Activated CD4-positive, alpha-beta T cell treated with anti-CD3 and anti-CD28 coated beads for 36 hours (primary cell): ENCODE measurements at places on chromosomes 3 and 15.
A peak's percentile ranks its signal among the peaks of the same experiment; 100 is the strongest.

DNA sequence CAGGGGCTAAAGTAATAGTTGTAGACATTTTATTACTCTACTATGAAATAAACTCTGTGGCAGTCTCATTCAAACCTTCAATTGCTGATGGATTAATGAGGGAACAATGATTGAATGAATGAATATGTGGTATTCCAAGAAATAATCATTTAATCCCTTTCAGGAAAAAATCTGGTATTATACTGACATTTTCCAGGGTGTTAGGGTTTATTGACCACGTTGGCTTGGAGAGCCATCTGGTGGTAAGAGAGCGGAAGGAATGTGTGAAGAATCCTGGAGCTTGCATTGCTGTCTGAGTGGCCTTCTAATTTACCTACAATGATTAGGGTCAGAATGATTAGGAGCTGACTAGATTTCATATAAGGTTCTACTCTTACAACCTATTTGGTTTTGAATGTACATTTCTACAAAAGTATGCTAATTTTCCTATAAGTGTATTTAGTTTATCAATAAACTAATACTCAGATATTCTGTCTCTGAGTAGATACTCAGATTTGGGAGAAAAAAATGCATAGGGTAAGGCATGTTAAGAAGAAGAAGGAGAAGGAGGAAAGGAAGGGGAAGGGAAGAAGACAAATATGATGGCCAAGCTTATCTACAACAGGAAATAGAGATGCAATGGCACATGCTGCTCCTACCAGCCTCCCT lies 249.9 kb downstream of the ROBO1 start:
- DNase-seq = peak; percentile 6

DNA sequence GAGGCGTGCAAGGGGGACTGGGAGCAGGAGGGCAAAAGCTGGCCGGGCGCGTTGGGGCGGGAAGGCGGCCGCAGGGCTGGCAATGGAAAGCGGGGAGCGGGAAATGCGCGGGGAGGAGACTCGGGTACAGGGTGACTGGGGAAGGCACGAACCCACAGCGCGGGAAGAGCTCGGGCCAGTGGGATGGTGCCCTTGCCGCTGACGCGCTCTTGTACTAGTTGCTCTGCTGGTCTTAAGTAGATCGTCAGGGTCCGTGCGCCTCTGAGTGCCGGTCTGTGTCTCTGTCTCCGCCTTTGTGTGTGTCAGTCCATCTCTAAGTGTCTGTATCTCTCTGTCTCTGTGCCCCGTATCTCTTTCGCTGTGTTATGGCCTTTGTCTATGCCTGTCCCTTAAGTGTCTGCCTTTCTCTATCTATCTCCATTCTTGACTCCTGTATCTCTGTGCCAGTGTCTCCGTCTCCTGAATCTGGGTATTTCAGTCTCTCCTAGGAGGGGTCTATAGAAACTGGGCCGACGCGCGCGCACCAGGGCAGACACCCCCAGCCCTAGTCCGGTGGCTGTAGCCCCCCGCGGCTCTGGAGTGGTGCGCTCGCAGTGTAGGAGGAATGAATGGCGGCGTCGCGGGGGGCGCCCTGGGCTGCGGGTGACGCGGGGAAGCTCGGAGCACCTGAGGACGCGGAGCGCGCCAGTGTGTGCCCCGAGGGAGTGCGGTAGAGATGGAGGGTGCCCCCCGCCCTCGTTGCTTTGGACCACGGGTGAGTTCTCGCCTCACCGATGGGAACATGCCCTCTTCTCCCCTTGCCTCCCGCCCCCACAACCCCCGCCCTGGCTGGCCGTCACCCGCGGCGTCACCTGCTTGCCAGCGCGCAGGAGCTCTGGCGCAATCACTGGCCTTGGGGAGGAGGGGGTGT lies 756 bp upstream of the CAMK2N2 start:
- peak; percentile 65 for DNase-seq

- DNase-seq = no peak
Measured at GRCh38 chr3:122928396-122929187, 99.0 kb downstream of the SEMA5B start.

DNA sequence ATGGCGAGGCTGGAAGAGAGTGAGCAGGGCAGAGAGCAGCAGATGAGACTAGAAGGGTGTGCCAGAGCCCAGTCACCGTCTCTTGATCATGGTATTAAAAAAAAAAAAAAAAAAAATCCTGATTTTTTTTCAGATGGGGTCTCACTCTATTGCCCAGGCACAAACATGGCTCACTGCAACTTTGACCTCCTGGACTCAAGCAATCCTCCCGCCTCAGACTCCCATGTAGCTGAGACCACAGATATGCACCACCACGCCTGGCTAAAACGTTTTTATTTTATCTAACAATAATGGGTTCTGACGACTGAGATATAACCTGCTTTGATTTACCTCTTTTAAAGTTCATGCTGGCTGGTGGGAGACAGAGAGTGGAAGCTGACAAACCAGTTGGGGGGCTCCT lies 4.0 kb downstream of the GNB4 start:
- no peak for DNase-seq

DNA sequence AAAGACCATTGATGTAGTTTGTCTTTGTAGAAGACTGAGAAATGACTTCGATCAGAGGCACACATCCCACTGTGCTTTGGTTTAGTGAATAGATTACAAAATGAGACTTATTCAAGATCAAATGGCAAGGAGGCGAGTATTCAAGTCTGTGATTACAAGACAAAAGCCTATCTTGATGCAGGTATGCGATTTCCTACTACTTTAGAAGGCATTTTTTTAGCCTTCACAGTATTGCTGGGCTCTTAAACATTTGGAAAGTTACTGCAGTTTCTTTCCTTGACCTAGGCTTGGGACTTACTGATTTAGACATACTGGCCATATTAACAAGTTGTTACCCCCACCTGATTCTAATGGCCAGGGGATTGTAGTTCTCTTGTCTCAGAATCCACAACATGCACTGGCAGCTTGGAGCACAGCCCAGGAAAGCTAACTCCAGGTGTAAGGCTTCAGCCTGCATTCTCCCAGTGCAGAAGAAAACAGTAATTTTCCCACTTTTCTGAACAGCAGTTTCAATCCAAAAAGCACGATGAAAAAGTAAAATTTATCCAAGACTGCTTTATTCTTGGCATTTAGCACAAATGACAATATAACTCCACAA lies 311.6 kb downstream of the EPHA6 start:
- no peak for DNase-seq

DNA sequence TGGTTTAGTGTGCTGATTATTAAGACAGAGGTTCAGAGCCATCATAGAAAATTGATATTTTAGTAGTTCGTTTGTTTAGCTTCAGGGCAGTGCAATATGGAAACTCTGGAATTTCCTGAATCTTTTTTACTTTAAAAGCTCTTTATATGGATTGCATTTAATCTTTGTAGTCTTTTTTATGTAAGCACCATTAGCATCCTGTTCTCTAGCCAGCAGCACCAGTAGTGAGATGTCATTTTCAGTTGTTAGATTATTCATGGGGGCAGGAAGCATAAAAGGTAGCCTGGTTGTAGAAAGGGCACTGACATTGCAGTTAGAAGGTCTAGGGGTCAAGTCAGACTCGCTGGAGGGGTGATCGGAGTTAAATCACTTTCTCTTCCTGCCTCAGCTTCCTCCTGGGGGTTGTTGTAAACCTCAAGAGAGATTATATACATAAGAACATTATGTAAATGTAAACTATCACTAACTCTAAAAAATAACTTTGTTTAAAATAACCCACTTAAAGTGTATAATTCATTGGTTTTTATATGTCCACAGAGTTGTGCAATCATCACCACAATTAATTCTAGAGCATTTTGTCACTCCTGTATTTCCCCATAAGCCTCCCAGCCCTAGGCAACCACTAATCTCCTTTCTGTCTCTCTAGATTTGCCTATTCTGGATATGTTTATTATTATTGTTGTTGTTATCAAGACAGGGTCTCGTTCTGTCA lies 31.4 kb upstream of the ITPKA start:
- DNase-seq = no peak

DNA sequence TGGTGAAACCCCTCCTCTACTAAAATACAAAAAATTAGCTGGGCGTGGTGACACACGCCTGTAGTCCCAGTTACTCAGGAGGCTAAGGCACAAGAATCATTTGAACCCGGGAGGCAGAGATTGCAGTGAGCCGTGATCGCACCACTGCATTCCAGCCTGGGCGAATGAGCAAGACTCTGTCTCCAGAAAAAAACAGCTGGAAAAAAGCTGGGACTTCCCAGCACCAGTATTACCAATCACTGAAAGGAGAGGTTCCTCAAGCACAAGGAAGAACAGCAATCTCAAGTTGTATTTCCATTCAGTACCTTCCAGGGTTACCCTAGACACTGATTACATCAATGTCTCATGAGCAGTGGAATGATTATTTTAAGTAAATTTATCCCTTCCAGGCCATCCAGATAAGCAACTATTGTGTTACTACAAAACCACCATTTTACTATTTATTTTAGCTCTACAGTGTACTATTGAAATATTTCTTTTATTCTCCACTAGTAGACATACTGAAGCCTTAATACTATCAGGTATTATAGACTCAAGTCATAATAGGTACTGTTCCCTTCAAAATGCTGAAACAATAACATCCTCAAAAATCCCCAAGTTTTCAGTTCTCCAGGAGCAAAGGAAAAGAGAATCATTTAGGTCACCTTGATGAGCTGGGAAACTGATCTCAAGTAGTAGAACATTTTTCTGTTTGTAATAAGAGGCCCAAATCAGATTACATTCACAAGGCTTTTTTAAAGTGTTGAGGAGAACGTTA lies 54.8 kb upstream of the VGLL4 start:
- no peak for DNase-seq

DNA sequence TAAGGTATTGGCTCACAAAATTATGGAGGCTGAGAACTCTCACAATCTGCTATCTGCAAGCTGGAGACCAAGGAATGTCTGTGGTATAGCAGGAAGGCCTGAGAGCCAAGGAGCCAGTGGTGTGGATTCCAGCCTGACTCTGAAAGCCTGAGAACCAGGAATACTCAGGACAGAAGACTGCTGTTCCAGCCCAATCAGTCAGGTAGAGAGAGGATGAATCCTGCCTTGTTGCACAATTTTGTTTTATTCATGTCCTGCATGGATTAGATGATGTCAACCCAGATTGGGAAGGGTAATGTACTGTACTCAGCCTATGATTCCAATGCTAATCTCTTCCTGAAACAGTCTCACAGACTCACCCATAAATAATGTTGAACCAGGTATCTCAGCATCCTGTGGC lies 312.4 kb upstream of the KCNMB2 start:
- DNase-seq = no peak

- no peak for DNase-seq
Measured at GRCh38 chr3:114892131-114892879, 254.8 kb downstream of the ZBTB20 start.

- no peak for DNase-seq
Measured at GRCh38 chr3:142356818-142357217, 91.0 kb downstream of the XRN1 start.

- no peak for DNase-seq
Measured at GRCh38 chr3:147008886-147009285, 397.5 kb downstream of the ZIC4 start.
